Keratinocyte (primary cell): ENCODE measurements at places on chromosomes 12 and 14.

DNA sequence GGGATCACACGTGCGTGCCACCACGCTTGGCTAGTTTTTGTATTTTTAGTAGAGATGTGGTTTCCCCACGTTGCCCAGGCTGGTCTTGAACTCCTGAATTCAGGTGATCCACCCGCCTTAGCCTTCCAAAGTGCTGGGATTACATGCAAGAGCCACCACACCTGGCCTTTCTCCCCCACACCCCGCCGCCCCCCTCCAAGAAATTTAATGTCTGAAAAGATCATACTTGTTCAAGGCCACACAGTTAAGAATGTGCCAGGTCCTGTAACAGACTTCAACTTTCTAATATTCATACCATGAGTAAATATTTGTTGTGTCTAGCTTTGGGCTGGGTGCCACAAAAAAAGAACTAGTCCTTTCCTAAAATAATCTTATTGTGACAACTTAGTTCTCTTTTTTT, 9.1 kb downstream of the GATC start:
- no peak for DNase-seq

DNA sequence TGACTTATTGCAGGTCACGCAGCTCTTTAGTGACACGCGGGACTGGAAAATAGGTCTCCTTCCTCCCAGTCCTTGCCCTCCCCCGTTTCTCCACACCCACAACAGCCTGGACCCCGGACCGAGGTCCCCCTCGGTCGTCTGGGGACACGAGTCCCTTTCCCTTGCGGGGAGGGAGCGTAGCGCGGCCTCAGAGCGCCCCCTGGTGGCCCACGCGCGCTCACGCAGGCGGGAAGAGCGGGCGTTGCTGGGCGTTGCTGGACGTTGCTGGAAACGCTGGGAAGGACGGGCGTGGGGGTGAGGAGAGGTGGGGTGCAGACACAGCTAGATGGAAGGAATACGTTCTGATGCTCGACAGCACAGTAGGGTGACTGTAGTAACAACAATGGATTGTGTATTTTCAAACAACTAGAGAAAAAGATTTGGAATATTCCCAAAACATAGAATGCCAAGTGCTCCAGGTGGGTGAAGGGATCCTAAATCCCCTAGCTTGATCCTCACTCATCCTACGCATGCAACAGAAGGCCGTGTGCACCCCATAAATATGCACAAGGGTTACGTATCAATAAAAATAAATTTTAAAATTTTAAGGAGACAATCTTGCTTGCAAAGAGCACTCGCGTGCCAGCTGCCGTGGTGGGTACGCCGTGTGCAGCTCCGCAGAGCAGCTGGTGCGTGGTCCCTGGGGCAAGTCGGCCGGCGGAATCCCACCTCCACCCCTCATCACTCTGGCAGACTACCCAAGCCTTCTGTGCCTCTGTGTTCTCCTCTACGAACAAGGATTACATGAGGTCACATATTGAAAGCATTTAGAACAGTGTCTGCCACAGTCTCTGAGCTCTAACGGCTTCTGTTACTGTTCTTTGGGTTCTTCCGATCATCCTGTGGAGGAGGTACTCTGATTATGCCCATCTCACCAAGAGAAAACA, 87.4 kb downstream of the B4GALNT3 start:
- no peak for DNase-seq

DNA sequence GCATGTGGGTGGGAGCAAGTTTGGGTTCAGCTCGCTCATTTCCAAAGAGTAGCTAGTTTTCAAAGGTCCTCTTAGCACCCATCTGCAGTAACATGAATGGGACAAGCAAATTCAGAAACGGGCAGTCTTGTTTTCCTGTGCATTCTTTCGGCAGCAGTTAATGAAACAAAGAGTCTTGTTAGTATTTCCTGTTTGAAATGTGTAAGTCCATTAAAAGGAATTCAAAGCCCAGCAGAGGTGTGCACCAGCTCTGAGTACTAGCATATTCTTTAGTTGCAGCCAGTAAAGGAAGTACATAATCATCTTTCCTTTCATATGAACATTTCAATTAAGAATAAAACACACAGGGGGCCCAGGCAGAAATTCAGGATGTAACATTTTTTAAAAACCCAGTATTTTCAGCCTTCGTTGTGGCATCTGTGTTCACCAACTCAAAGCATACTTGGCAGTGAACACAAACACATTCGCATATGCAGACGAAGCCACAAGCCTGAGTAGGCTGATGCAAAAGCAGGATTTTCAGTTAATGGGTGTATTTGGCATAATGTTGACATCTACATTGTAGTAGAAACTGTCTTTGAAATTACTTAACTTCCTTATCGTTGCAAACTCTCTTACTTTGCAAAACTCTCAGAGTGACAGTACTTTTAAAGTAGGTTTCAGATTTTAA, 570.0 kb upstream of the FLRT2 start:
- no peak for DNase-seq

DNA sequence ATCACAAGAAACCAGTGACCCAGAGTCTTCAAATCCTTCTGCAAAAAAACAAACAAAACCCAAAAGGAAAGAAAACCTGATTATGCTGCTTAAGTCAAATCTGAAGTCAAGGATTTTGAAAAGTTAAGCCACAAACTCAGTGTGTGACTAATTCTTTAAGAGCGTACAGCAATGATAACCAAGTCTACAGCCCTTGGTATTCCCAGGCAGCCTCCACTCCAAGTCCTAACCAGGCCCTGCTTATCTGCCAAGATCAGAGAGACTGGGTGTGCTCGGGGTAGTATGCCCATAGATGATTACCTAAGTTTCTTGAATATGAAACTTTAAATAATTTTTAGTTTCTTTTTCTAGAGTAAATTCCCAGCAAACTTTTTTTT, 13.1 kb downstream of the PGAM5 start:
- no peak for DNase-seq

DNA sequence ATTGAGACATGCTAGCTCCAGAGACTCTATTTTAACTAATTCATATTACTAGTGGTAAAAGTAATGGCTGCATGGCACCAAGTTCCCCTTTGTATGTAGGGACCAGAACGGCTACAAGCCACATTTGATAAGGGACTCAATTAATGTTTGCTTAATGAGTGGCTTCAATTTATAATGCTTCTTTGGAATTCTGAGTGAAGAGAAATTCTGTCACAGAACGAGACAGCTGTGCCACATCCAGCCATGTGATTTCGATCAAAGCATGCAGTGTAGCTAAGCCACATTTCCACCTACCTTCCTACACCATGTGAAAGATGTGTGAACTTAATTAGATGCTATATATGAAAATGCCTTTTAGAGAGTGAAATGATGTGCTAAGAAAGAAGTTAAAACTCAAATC, 217.4 kb downstream of the ACSS3 start:
- no peak for DNase-seq
